ENCODE measurements at places on chromosomes 2 and 18.

DNA sequence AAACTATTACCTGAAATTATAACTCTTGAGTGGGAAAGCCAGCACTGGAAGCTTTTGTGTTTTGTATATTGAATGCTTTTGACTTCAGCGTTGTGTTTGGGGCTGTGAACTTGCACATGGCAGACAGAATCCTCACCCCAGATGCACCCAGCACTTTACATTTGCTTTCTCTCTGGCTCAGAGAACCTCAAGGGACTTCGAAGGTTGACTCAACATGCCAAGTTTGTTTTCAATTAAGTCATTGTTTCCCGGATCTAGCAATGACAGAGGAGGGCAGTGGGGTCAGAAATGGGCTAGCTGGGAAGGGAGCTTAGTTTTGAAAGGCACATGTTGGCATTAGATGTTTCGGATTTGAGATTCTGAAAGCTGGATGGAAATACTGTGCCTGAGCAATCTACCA lies 22.4 kb downstream of the TET3 start:
- peak; percentile 53 for DNase-seq

DNA sequence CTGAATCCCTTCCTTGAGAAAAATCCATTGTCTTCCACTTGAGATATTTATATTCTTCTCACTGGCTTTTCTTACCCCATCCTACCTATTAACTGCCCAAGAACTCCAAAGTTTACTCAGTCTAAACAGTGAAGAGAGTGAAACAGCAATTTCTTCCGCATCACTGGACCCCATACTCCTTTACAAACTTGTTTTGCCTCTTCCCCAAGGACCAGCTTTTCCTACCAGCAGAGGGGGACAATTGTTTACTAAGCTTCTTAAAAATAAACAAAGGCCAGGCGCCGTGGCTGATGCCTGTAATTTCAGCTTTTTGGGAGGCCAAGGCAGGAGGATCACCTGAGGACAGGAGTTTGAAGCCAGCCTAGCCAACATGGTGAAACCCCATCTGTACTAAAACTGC lies 52.0 kb downstream of the LRATD1 start:
- DNase-seq, result no peak

GRCh38 chr2:217929757-217930707 lies 72.8 kb downstream of the TNS1 start:
- DNase-seq, result peak; percentile 91

DNA sequence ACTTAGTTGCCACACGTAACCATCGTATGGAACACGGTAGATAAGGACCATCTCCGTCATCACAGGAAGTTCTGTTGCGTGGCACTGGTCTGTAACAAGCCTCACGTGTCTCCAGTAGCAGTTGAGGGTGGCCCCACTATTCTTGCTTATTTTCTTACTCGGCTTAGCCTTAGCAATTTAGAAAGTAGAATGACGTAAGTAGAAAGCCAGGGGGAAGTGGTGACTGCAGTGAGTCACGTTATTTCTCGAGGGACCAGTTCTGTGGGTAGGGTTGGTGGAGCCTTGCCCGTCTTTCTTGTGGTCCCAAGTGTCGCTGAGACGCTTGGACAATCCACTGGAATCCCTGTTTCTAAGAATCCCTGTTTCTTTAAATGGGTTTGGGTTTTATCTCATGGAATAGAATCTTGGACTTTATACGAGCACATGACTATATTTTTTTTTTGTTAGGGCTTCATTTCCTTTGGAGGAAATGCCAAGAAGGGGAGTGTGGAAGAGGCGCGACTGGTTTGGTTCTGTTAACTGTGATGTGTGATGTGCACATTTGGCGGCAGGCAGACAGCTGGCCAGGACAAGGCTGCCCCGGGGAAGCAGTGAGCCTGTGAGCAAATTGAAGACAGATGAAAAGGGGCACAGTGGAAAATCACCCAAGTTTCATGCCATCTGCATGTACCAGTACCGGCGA lies 96.2 kb downstream of the CABLES1 start:
- peak; percentile 97 for DNase-seq

- DNase-seq, result peak; percentile 68
Observed at GRCh38 chr2:104853534-104854497, at the start of gene POU3F3. POU3F3 (plus strand) TSS chr2:104854115; CDS start chr2:104855511, 1,396 bp downstream.

DNA sequence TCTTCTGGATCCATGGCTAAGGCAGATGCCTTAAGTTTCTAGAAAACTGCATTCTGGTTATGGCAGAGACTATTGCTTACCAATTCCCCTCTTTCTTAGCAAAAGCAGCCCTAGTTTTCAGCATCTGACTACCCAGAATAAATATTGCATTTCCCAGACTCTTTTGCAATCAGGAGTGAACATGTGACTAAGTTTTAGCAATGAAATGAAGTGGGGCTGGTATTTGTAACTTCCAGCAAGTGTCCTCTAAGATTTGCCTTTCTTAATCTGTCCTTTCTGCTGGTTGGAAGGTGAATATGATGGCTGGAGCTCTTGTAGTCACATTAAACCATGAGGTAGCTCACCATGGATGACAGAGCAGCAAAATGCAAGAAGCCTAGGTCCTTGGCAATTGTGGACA lies 132.9 kb upstream of the PKDCC start:
- no peak for DNase-seq

- DNase-seq, result no peak
Observed at GRCh38 chr18:45081566-45082181, 401.0 kb downstream of the SETBP1 start.

DNA sequence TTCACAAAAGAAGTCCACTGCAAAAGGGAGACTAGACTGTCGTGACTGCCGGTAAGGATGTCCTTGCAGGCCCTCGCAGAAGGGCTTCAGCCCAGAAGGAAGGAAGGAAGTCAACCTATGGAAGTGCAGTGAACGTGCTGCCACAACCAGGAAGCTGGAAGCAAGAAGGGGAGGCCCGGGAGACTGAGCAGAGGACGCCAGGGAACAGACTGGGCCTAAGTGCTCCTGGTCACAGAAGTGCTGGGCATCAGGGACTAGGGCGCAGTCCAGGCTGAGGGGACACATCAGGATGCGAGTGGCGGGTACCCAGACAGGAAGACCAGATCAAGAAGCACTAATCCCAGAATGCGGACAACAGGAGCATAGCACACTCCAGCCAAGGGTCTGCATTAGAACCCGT lies 78.8 kb downstream of the PIEZO2 start:
- DNase-seq, result no peak

GRCh38 chr2:24449344-24449743 lies 41.7 kb upstream of the NCOA1 start:
- no peak for DNase-seq

DNA sequence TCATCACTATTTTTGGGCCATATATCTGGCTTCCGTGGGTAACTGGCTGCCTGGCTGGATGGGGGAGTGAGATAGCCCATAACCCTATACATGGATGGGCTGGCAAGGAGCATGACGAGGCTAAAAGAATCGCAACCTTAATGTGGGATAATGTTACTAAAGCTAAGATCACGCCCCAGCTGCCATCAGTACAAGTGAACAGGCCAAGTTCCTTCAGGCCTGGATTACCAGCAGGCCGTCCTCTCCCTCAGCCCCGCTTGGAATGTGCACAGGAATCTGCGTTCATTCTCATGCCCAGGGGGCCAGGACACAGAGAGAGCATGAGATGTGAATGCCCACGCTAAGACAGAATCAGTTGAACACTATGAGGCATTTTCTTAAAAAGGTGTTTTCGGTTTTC lies 34.7 kb downstream of the RMC1 start:
- no peak for DNase-seq

DNA sequence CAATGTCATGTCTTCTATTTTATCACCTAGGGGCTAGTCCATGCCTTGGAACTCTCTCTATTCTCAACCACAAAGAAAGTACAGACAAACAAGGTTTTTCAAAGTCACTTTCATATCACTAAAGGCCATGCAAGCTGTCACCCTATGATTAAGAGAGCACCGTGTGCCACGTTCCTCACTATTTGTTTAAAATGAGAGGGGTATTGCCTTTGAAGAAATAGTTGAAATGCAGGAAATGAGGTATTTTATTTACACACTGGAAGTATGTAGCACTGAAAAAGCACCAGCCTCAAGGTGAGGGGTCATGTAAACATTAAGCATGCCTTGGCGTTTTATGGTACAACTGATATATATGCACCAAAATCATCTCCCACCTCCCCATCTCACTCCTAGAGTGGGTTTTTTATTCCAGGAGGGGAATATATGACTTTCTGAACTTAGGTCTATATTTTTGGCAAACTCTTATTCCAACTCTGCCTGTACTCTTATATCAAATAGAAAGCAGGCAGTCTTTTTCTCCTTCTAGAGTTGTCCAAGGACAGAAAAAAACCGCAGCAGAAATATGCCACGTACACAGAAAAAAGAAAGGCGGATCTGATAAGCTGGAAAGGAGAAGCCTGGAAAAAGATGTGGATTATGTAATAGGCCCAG lies 53.5 kb downstream of the VSNL1 start:
- DNase-seq, result no peak

GRCh38 chr2:8544786-8545694 lies 136.8 kb upstream of the ID2 start:
- DNase-seq, result peak; percentile 95

DNA sequence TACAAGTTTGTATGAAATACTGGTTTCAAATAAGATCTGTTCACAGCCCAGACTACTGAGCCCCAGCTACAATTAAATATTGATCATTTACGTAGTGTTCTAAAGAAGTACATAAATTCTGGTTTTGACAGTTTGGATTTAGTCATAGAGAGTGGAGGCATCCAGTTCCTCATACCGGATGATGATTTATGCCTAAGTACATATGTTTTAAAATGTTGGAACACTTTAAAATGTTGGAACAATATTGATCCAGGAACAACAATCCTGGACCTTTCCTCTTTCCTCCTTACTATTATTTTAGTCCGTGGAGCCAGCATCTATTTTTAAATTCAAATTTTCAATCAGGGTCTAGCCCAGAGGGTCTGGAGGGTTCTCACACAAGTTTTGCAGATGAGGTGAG lies 22.8 kb upstream of the TTN start:
- no peak for DNase-seq

DNA sequence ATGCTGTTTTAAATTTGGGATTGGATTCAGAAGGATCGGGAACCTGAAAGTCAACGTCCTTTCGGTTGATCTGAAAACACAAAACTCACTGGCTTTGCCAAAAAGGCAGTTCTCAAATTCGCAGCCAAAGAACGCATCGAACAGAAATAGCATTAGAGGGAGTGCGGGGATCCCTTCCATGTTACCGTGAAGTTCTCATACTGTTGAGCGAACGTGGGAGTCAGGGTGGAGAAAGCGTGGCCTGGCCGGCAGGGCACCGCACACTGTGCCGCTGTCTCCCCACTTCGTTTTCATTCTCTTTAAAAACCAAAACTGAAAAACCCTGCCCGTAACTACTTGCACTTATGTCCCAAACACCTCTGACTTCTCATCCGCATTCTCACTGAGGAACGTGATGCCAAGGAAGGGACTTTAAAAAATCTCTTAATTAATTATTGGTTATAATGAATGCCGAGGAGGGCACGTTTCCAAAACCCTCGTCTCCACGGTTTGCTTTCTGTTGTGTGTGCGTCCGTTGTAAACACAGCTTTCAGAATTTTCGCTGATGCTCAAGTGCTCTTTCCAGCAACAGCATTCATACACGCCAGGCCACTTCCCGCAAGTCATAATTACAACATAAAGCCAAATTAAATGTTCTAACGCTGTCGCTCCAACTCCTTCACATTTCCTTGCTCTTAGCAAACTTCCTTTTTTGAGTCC lies 60.9 kb upstream of the TWIST2 start:
- peak; percentile 71 for DNase-seq

- no peak for DNase-seq
Observed at GRCh38 chr2:194819367-194819766, 837.7 kb upstream of the SLC39A10 start.

All from fibroblast of skin of right quadriceps (primary cell).